Colonic mucosa (tissue), 4 donors: ENCODE measurements at places on chromosomes 7 and 10.

DNA sequence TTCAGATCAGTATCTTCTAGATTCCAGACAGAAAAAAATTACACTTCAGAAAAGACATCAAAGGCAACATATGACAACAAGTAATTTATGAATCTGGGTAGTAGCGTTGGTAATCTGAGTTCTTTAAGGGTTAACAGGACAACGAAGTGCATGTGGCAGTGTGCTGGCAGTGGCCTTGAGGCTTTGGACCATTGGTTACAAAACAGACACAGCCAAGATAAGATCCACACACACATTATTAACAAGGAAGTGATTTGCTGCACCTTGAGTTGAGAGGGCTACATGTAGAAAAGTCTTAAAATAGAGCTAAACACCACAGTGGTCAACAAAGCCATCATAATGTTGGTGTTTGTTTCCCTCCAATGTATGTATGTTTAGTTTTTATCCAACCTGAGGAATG lies 40.6 kb downstream of the AKR1D1 start:
- no peak for DNase-seq

DNA sequence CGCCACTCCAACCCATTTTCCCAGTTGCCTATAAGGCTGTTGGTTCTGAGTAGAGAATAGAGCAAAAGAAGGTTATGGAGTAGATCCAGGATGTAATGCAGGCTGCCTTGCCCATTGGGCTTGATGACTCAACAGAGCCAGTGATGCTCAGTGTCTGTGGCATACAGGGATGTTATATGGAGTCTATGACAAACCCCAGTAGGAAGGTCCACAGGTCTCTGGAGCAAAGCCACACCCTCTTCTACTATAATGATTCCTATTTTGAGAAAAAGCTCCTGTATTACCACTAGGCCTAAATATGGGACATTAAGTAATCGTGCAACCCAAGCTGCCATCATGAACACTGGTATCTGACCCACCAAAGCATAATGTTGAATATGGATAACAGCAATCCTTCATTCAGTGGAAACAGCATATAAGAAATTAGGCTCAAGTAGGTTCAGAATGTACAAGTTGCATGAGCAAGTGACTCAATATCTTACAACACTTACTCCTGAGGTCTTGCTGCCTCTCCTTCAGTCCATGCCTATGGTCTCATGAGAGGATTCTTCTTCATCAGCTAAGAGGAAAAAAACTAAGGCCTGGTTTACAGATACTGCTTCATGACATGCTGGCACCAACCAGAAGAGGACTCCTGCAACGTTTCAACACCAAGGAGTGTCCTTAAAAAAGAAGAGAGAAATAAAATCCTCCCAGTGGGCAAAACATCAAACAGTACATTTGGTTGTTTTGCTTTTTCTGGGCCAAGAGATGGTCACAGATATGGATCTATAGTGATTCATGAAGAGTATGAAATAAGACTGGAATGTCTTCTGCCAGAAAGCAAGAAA lies 14.8 kb upstream of the FHIP2A start:
- no peak for DNase-seq

DNA sequence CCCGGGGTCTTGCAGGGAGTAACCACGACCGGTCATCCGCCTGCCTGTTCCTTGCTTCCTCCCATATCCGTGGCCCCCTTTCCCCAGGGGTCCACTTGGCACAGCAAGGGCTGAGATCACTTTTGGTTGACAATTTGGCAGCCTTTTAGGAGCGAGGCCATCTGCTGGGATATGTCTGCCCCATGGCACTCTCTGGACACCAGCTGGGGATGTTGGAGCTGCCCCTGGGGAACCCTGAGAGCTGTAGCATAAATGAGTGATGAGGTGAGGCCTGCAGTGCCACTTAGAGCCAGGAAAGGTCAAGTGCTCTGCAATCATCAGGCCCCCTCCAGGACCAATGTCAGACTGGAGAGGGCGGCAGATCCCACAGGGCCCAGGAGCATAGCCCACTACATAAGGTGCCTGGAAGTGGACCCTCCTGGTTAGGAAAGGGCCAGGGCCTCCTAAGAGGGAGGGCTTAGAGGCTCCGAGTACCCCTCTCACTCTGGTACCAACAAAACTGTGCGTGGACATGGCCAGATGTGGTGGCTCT lies 92.1 kb downstream of the HIP1 start:
- DNase-seq, result no peak

DNA sequence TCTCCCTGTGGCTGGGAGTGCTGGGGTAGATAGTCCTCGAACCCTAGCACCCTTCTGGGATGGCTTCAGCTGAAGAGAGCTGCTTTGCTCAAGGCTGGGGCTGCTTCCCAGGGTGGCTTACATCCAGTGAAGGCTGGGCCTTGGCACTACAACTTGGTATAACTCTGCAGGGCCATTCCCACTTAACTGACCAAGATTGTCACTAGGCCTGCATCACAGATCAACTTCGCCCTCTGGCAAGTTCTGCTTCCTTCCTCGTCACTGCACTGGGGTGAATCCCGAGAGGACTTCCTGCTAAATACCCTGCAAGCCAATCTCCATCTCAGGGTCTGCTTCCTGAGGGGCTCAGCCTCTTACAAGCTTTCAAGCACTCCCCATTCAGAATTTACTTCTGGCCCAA lies 195.2 kb downstream of the DOCK4 start:
- no peak for DNase-seq

GRCh38 chr7:102222445-102222844 lies 64.2 kb upstream of the SH2B2 start:
- DNase-seq, result no peak

DNA sequence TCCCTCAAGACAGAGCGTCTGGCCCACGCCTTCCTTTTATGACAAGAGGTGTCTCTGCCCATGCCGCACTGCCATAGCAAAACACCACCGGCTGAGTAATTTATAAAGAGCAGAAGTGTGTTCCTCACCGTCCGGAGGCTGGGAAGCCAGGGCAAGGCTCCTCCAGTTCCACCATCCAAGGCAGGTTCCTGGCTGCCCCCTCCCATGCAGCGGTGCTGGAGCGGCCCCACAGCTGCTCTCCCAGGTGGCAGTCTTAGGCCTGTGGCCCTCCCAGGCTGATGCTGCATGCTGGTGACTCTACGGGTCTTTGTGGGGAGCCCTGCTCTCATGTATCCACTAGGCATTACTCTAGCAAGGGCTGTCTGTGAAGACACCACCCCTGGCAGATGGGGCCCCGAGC lies 113.1 kb downstream of the TCERG1L start:
- DNase-seq, result no peak

DNA sequence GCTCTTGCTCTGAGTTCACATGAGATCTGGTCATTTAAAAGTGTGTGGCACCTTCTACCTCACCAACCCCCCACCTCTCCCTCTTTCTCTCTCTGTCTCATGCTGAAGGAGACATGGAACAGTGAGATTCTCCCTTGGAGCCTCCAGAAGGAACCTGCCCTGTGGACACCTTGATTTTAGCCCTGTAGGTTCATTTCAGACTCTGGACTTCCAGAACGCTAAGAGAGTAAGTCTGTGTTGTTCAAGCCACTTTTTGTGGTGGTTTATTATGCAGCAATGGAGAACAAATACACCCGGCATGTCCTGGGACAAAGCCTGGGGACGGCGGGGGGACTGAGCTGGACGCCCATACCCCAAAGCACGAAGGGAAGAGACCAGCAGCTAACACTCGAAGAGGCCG lies 20.7 kb upstream of the GIMAP8 start:
- DNase-seq, result no peak
